ENCODE measurements at places on chromosomes 3 and 15.
A peak's percentile ranks its signal among the peaks of the same experiment; 100 is the strongest.

DNA sequence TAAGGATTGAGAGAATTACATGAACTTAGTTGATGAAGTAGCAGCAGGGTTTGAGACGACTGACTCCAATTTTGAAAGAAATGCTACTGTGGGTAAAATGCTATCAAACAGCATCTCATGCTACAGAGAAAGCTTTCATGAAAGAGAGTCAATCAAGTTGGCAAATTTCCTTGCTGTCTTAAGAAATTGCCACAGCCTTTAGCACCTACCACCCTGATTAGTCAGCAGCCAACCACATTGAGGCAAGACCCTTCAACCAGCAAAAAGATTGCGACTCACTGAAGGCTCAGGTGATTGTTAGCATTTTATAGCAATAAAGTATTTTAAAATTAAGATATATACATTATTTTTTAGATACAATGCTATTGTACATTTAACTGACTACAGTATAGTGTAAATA, 80.9 kb downstream of the RAP2B start:
- DNase-seq = no peak

GRCh38 chr15:75721480-75721922, 8.9 kb upstream of the CSPG4 start:
- DNase-seq = no peak

- DNase-seq = no peak
Measured at GRCh38 chr15:48427479-48427878, 96.2 kb downstream of the DUT start.

GRCh38 chr15:83063551-83063950, 3.5 kb downstream of the BTBD1 start:
- DNase-seq = no peak

DNA sequence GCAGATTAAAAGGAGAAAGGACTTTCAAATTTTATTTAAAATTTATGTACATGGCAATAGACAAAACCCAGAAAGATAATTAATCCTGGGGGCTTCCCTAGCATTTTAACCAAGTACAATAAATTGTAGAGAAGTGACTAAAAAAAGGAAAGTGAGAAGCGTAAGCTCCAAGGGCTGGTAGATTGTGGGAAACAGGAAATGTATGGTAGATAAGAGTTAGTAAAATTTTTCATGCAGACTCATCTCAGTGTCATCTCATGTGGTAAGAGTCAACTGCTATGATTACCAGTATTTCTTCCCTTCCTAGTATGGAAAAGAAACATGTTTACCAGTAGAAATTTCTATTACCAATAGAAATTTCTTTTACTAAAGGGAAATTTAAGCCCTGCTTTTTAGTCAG, 464.3 kb upstream of the AGTR1 start:
- no peak for DNase-seq

- DNase-seq = no peak
Measured at GRCh38 chr3:101235048-101235447, 85.3 kb downstream of the IMPG2 start.

DNA sequence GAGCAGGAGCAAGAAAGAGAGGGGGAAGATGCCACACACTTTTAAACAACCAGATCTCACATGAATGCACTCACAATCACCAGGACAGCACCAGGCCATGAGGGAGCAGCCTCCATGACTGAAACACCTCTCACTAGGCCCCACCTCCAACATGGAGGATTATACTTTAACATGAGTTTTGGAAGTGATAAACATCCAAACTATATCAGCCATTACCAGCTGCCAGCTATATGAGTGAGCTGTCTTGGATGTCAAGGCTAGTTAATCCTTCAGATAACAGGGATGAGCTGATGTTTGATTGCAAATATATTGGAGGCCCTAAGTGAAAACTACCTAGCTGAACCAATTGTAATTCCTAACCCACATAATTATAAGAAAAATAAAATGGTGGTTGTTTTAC, 108.4 kb upstream of the DCBLD2 start:
- no peak for DNase-seq

DNA sequence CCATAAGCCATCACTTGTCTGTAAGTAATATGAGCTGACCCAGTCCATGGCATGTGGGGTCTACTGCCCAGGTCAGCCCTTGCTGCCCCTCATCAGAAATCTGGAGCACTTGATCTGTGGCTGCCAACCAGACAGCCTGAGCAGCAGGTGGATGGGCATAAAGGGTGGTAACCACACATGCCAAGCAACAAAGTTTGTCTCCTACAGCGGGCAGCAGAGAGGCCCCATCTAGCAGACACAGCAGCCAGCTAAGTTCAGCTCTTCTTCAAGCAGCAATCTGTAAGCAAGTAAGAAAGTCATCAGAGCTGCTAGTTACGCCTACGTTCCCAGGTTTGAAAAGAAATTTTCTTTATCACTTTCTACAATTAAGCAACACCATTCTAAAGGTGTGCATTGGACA, 27.9 kb downstream of the CHCHD4 start:
- DNase-seq = no peak

GRCh38 chr3:133488785-133489367, 84.6 kb upstream of the CDV3 start:
- no peak for DNase-seq

- DNase-seq = no peak
Measured at GRCh38 chr15:28286031-28286430, 35.9 kb downstream of the HERC2 start.

DNA sequence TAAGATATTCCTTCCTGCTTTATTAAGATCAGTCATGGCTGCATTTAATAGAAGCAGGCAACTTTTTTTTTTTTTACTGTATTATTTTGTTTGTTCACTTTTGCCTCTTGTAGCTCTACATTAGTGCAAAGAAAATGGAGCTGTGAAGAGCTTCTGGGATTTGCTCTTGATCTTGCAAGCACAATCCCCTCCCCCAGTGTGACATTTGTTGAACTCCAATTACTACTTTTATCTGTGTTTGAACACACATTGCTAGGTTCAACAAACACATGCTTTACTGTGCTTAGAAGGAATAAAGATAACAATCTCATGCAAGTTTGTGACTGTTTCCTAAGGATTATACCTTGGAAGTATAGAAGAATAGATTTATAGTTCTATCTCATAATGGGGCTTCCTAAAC, 648.8 kb downstream of the NLGN1 start:
- no peak for DNase-seq

GRCh38 chr3:163707659-163708058, 1370.6 kb downstream of the SI start:
- no peak for DNase-seq

- DNase-seq = no peak
Measured at GRCh38 chr3:158748237-158748828, 16.1 kb upstream of the RARRES1 start.

GRCh38 chr3:12986521-12986920, 86.7 kb downstream of the IQSEC1 start:
- DNase-seq = no peak

DNA sequence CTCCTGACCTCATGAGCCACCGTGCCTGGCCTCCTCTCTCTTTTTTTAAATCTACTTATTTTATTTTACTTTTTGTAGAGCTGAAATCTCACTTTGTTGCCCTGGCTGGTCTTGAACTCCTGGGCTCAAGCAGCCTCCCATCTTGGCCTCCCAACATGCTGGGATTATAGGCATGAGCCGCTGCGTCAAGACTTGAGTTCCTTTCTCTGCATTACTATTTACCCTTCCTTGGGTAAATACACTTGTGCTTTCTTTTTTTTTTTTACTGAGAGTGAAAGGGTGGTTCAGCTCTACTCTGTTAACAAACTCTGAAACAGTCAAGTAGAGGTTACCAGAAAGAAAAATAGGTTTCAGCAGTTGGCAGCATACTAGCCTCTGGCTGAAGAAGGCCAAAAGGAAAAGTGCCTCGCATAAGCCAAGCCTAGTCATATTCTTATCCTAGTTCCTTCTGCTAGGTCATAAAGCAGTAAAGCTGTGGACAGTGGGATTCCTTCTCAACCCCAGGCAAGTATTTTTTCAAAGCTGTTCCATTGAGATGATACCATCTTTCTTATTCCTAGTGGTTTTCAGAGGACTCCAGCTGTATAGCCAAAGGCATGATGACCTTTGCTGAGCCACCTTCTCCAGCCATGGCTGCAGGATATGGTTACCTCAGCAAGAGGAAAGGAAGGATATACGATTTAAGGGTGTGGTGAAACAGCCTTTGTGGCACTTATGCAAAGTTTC, 135.1 kb downstream of the RBPMS2 start:
- DNase-seq = no peak

- DNase-seq = no peak
Measured at GRCh38 chr3:51502562-51502910, 2.7 kb upstream of the DCAF1 start.

DNA sequence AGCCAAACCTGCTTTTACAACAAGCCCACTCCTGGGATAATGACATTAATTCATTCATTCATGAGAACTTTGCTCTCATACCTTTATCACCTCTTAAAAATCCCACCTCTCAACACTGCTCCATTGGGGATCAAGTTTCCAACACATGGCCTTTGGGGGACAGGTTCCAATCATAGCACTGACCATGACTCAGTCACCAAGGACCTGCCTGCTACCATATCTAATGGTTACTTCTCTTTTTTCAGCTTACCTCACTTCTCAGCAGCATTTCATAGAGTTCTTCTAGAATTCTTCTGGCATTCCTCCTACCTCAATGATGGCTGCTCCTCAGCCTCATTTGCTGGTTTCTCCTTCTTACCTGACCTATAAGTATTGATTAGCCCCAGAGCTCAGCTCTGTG, 36.9 kb upstream of the RYK start:
- DNase-seq = no peak

- DNase-seq = no peak
Measured at GRCh38 chr3:64956711-64957325, 269.0 kb upstream of the ADAMTS9 start.

GRCh38 chr3:2567451-2567850, 468.8 kb downstream of the CNTN4 start:
- DNase-seq = no peak

DNA sequence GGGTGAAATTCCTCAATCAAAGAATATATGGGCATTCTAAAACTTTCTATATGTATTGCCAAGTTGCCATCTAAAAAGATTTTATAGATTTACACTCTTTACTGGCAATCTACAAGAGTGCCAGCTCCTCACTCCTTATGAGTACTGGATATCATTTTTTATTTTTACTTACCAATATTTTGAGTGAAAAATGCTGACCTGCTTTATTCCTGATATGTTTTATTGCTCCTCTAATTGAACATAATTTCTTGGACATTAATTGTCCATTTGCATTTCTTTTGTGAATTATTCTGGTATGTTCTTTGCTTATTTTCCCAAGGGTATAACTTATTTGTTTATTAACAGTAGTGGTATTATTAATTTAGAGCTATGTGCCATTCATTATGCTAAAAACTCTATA, 96.8 kb downstream of the ECT2 start:
- DNase-seq = no peak

DNA sequence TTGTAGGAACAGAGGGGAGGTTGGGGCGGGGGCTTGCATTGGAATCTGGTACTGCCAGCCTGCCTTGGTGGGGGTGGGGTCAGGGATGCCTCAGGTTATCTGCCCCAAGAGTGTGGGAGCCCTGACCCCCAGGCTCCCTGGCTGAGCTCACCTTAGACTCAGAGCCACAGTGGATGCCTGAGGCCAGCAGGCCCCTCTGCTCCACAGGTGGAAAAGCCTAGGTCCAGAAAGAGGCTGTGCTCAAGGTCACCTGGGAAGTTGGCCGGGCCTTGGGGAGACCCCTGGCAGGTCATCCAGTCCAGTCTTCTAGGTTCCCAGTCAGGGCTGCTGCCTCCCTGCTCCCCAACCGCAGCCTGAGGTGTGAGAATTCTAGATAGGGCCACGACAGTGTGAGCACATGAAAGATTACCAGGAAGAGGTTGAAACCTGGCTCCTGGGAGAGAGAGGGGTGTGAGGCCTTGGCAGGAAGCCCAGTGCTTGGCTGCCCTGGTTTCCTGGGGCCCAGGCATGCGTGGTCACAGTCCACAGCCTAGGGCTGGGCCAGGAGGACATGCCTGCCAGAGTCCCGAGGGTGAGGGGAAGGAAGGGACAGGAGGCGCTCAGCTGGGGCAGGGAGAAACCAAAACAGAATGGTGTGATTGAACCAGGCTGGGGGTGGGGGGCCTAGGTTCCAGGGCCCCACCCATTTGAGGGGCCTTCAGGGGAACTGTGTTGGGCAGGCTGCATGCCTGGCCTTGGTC, 4.9 kb downstream of the HDAC11 start:
- DNase-seq = no peak

GRCh38 chr3:146780251-146780650, 175.1 kb upstream of the PLSCR5 start:
- no peak for DNase-seq

DNA sequence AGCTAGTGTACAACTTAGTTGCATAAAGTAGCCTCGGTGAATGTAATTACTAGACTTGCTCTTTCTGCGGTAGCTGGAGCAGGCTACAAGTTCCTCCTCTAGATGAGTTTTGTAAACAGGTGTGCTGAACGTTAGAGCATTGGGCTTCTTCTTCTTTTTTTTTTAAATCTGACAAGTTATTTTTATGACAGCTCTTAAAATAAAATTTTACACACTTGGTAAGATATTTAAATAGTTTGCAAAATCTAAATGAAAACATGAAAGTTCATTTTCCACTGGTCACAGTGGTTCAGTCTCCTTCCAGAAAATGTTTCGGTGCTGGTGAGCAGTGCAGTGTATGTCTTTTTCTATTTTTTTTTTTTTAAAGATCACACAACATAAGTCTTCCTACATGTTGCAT, 3.0 kb downstream of the CCR9 start:
- DNase-seq = peak; percentile 43

- no peak for DNase-seq
Measured at GRCh38 chr3:195240171-195240701, 30.7 kb downstream of the XXYLT1 start.

DNA sequence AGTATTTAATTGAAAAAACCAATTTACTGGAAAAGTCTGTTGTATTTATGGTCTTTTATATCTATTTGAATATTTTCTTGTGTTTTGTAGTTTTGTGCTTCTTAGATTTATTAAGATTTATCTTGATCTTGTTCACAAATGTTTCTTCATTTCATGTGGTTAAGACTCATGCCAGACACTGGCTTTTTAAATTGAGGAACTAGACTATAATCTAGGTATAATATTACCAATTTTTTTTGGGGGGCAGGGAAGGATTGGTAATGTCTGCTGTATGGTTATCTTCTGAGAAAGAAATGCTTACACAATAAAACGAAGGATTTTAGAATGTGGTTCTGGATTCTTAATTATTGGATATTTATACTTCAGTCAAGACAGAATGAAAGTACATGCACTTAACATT, 24.9 kb downstream of the AP4E1 start:
- no peak for DNase-seq

GRCh38 chr15:31303726-31304648, 22.6 kb upstream of the KLF13 start:
- peak; percentile 67 for DNase-seq
